ENCODE measurements at places on chromosomes 11 and 22. TPM values are rescaled to one million over a fixed set of nuclear protein-coding genes. Genes with fewer than 3 reads are reported as not detected.

The HTATIP2 gene
- 78.3 TPM for total RNA-seq

The TSPAN18 gene
- total RNA-seq = 8.4 TPM

The PLAAT5 gene
- not detected for total RNA-seq

DNA sequence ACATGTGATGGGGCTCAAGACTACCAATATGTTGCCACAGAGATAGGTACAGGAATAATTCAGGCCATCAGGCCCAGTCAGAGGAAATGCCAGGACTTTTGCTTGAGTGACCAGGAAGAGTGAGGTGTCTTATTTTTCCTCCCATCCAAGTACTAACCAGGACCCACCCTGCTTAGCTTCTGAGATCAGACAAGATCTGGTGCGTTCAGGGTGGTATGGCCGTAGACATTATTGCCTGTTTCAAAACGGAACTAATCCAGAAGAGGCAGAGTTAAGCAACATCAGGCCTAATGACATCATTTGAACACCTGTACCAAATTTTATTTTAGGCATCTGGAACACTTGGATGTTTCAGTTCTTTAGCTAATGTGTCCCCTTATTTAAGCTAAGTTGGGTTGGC lies 205.5 kb upstream of the POU2AF2 start:
- H3K4me3 ChIP-seq = no peak overlapping the region
- DNase-seq = no peak
- H3K36me3 ChIP-seq = no peaks in the 10 kb centered on the region
- peaks cover 5% of the 10 kb centered on the region for H3K27me3 ChIP-seq
- no peak overlapping the region for H3K27ac ChIP-seq

DNA sequence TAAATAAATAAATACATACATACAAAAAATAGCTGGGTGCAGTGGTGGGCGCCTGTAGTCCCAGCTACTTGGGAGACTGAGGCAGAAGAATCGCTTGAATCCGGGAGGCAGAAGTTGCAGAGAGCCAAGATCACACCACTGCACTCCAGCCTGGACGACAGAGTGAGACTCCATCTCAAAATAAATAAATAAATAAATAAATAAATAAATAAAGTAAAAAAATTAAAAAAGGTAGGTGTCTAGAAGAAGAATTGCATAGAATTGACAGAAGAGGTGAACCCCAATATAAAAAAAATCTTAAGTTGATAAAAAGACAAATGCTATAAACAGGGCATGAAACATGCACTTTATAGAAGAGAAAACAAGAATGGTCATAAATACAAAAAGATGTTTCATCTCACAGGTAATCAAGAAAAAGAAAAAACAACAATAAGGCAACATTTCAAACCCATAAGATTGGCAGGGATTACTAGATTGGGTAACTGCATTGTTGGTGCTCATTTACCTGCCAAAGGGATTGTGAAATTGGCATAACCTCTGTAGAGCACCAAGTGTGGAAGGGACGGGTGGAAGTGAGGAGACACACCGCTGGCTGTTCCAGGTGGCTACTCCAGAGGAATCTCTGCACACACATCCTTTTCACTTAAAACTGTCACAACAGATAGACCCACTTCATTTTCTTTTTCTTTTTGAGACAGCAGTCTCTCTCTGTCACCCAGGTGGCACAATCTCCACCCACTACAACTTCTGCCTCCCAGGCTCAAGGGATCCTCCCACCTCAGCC lies 44.7 kb downstream of the NF2 start:
- H3K27ac ChIP-seq = no peak overlapping the region
- H3K36me3 ChIP-seq = peaks cover 4% of the 10 kb centered on the region
- no peak for DNase-seq
- H3K27me3 ChIP-seq = no peaks in the 10 kb centered on the region

DNA sequence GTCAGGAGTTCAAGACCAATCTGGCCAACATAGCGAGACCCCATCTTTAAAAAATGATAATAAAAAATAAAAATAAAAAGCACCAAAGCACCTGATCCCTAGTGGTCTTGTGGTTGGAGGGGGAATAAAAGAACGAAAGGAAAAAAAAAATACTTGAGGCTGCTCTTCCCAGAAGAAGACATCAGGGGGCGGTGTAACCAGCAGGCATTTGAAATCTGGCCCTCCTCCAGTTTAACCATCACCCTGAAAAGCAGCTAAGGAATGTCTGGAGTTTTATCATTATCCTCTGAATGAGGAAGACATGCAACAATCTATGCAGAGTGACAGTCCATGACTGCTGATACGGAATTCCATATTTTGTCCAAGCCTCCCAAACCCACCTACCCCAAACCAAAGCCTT lies 5.6 kb upstream of the KCTD17 start:
- no peak overlapping the region for H3K27ac ChIP-seq
- H3K27me3 ChIP-seq = no peaks in the 10 kb centered on the region
- DNase-seq = peak; percentile 19
- no peaks in the 10 kb centered on the region for H3K36me3 ChIP-seq
- peaks cover 18% of the 10 kb centered on the region for H3K4me1 ChIP-seq
- no peak overlapping the region for H3K4me3 ChIP-seq

DNA sequence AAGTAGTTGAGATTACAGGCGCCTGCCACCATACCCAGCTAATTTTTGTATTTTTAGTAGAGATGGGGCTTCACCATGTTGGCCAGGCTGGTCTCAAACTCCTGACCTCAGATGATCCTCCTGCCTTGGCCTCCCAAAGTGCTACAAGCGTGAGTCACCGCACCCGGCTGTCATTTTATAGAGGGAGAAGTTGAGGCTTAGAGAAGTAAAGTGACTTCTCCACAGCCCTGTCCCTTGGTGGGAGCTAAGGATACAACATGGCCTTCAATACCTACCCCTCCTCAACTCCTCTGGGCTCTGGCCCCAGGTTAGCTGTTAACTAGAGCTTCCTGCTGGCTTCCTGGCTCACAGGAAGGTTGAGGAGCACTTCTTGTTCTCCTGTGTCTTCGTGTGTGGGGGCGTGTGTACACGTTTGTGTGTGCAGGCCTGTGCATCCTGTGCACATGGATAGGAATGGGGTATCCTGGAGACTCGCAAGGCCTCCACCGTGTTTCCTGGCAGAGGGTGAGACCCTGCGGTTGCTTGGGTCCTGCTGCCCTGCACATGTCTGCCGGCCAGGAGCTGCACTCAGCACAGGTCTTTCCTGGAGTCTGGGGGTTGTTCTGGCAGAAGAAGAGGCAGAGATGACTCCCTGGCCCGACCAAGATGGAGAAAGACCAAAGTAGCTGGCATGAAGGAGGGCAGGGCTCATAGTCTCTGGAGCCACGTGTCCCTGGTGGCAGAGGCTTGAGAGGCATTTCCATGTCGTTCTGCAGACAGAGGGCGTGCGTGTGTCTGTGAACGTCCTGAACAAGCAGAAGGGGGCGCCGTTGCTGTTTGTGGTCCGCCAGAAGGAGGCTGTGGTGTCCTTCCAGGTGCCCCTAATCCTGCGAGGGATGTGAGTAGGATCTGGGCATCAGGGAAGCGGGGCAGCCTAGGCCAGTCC lies 2.4 kb downstream of the SIDT2 start:
- no peaks in the 10 kb centered on the region for H3K27me3 ChIP-seq
- H3K36me3 ChIP-seq = no peaks in the 10 kb centered on the region
- peak overlapping the region; percentile 93 for H3K4me3 ChIP-seq
- no peak overlapping the region for H3K27ac ChIP-seq
- peaks cover 26% of the 10 kb centered on the region for H3K4me1 ChIP-seq
- peak; percentile 87 for DNase-seq

DNA sequence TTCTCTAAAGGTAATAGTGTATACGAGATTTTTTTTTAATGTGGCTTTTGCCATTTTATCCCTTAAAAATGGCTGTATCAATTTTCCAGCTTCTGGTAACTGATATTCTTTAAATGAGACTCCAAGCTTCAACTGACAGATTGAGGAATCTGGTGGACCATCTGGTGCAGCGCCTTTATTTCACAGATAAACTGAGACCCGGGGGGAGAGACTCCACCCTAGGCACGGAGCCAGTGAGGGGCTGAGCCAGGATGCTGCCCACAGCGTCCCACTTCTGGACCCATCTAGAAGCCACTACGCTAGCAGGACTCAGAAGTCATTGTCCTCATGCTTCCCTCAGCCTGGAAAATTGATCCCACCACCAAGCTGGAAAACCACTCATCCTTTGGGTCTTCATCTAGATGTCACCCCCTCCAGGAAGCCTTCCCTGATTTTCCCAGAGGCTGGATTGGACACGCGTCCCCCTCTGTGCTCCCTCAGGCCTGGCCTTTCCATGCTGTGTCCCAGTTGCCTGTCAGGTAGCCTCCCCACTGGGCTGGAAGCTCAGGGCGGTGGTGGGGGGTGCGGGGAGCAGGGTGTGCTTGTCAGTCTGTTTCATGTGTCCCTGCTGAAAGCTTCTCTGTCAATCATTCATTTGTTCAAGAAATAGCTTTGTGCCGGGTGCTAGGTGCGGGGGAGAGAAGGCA lies 12.3 kb upstream of the CD5 start:
- peak overlapping the region; percentile 92 for H3K4me3 ChIP-seq
- peaks cover 62% of the 10 kb centered on the region for H3K4me1 ChIP-seq
- peaks cover 32% of the 10 kb centered on the region for H3K36me3 ChIP-seq
- peak; percentile 7 for DNase-seq
- no peaks in the 10 kb centered on the region for H3K27me3 ChIP-seq

Data from activated naive CD4-positive, alpha-beta T cell treated with anti-CD3 and anti-CD28 coated beads for 36 hours (primary cell).